Stimulated activated CD4-positive, alpha-beta T cell treated with anti-CD3 and anti-CD28 coated beads, Interleukin-12 subunit alpha, Interleukin-12 subunit beta, amount 100 ng/mL, for 24 hours (primary cell): ENCODE measurements at places on chromosomes 4 and X.

GRCh38 chr4:74123065-74123728 is 24.2 kb upstream of the CXCL2 start:
- DNase-seq = no peak

DNA sequence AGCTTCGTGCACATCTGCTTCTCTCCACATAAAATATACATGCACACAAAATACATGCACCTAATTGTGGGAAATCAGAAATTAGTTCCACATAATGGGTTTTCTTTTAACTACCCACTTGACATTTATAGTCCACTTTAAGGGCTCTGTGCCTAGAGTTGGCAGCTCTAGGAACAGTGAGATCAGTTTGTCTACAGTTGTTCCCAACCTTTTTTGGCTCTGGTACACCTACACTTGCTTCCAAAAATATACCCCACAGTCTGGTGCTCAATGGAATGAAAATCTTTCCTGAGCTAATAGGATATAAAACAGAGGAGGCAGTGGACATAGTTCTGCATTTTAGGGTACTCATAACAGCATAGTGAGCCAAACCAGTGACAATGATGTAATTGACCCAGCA is 36.1 kb downstream of the HDAC8 start:
- DNase-seq = no peak

- DNase-seq = no peak
Observed at GRCh38 chr4:28600958-28601357, 1740.3 kb downstream of the STIM2 start.

- DNase-seq = no peak
Observed at GRCh38 chr4:102420563-102421398, 75.5 kb upstream of the SLC39A8 start.

DNA sequence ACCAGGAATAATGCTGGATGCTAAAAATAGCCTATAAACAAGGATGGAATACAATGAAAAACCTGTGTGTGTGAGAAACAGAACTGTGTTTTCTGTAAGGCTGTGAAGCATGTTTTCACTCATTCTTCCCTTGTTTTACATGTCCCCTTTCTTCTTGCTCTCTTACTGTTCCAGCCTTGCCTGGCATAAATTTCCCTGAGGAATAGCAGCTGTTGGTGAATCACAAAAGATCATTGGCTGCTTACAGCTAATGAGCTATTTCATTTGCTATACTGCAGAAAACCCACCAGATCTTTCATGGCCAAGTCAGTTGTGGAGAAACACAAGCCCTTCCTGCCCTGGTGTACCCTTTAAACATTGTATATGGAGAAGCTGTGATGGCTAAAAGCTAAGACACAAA is 91.1 kb downstream of the LDB2 start:
- no peak for DNase-seq
